Esophagus squamous epithelium (tissue), 5 donors: ENCODE measurements at places on chromosomes 6 and 20. TPM values are rescaled to one million over a fixed set of nuclear protein-coding genes. Genes with fewer than 3 reads are reported as not detected.
A peak's percentile ranks its signal among the peaks of the same experiment; 100 is the strongest.

DNA sequence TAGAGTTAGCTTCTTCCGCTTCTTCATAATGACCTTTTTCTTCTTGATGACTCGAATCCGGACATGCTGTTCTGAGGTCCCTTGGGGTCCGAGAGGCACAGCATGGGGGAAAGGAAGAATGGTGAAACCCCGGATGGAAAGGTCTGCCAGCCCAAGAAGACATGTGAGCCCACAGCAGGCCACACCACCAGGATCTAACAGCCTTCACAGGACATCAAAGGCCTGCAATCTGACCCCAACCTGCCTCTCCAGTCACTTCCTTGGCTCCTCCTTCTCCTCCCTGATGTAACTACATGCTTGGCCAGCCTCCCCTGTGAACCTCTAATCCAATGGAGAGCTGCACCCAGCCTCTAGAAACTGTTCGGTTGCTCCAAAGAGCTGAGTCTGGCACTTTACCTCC, 1.6 kb downstream of the CPXM1 start:
- peaks cover 13% of the 10 kb centered on the region for H3K4me1 ChIP-seq
- H3K4me3 ChIP-seq, result no peak overlapping the region
- no peak for DNase-seq
- H3K27me3 ChIP-seq, result no peaks in the 10 kb centered on the region
- H3K36me3 ChIP-seq, result no peaks in the 10 kb centered on the region
- no peak overlapping the region for H3K27ac ChIP-seq

DNA sequence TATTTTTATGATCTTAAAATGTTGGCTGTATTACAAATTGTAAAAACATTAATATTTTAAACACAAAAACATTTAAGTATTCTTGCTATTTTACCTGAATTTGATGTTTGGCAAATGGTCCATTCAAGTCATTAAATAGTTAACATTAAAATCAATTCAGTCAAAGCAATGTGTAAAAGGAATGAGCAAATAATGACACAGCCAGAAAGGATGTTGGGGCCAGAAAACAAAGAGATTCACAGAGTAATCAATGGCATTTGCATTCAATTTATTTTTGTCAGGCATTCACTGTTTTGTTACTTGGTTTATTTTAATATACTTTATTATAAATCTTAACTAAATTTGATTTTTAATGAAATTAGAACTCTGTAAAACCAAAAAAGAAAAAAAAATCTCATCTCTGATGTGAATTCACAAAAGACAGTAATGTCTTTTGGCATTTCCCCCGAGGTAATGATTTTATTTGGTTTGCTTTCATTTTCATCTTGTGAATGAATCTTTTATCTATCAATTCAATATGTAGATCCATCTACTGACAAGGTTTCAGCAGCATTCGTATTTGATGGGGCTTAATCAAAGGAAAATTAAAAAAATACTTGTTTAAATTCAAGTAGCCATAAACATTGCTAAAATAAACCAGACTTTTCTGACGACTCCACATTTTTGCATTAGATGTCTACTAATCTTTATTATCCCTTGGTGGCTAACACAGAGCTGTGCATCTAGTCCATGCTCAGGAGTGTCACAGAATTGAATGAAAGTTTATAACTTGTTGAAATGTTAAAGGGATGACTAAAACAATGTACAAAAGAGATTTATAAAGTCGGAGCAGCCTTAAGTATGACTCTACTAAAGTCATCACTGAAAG, 866.7 kb upstream of the GJE1 start:
- no peaks in the 10 kb centered on the region for H3K27me3 ChIP-seq
- no peaks in the 10 kb centered on the region for H3K36me3 ChIP-seq
- no peak overlapping the region for H3K27ac ChIP-seq
- no peak for DNase-seq

DNA sequence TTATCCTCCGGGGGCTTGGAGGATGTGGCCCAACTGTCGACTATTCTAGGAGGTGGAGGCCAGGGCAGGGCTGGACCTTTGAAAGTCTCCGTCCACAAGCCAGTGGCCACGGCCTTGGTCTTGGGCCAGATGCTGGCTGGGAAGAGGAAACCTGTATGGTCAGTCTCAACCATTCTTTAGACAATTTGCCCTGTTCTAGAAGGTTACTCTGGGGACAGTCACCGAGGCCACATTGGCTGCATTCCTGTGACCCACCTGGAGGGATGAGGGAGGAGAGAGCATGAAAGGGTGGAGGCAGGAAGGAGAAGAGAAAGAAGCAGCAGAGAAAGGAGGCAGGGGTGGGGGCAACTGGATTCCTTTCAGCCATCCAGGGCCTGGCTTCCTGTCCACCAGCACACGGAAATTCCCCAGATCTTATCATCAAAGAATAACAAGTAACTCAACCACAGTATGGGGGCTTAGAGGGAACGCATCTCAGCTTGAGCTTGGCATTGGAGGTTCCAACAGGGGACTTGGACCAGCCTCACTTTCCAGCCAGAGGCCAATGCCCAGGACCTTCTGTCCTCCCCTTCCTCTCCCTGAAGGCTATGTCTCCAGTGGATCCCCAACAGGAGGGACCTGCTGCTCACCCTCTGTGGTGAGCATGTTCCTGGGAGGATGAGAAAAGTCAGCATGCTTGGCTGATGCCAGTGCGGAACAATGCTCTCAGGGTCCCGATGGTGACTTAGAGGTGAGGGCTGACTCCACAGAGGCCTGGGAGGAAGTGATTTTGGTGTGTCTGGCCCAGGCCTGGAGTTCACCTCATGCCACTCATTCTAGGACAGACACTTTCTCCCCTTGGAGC, 30.4 kb downstream of the TGM2 start:
- no peaks in the 10 kb centered on the region for H3K36me3 ChIP-seq
- H3K4me1 ChIP-seq, result no peaks in the 10 kb centered on the region
- H3K4me3 ChIP-seq, result no peak overlapping the region
- DNase-seq, result no peak
- peak overlapping the region; percentile 73 for H3K27ac ChIP-seq

GRCh38 chr6:3186974-3187382, 29.6 kb upstream of the TUBB2A start:
- no peak overlapping the region for H3K4me3 ChIP-seq
- no peak overlapping the region for H3K27ac ChIP-seq
- no peaks in the 10 kb centered on the region for H3K4me1 ChIP-seq
- DNase-seq, result no peak
- no peaks in the 10 kb centered on the region for H3K27me3 ChIP-seq

DNA sequence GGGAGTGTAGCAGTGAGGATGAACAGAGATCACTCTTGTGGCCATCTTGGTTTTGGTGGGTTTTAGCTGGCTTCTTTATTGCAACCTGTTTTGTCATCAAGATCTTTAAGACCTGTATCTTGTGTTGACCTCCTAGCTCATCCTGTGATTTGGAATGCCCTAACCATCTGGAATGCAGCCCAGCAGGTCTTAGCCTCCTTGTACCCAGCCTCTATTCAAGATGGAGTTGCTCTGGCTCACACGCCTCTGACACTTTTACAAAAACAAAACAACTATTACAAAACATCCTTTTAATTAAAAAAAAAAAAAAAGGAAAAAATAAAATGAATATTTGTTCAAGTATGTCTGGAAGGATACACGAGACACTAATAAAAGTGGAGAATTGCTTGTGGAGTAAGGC, 62.4 kb downstream of the PHACTR2 start:
- no peaks in the 10 kb centered on the region for H3K36me3 ChIP-seq
- no peak overlapping the region for H3K4me3 ChIP-seq
- H3K4me1 ChIP-seq, result peaks cover 51% of the 10 kb centered on the region
- no peak overlapping the region for H3K27ac ChIP-seq
- no peaks in the 10 kb centered on the region for H3K27me3 ChIP-seq

- no peaks in the 10 kb centered on the region for H3K4me1 ChIP-seq
- H3K36me3 ChIP-seq, result no peaks in the 10 kb centered on the region
- H3K27me3 ChIP-seq, result no peaks in the 10 kb centered on the region
Observed at GRCh38 chr6:131488780-131489179, 84.2 kb upstream of the ARG1 start.

- H3K27ac ChIP-seq, result no peak overlapping the region
- H3K27me3 ChIP-seq, result no peaks in the 10 kb centered on the region
- no peak overlapping the region for H3K4me3 ChIP-seq
- no peak for DNase-seq
- H3K4me1 ChIP-seq, result no peaks in the 10 kb centered on the region
- H3K36me3 ChIP-seq, result no peaks in the 10 kb centered on the region
Observed at GRCh38 chr6:41477572-41477971, 68.6 kb upstream of the FOXP4 start.

GRCh38 chr6:156933201-156934068, 156.3 kb downstream of the ARID1B start:
- H3K4me3 ChIP-seq, result no peak overlapping the region
- H3K4me1 ChIP-seq, result no peaks in the 10 kb centered on the region
- no peak for DNase-seq

DNA sequence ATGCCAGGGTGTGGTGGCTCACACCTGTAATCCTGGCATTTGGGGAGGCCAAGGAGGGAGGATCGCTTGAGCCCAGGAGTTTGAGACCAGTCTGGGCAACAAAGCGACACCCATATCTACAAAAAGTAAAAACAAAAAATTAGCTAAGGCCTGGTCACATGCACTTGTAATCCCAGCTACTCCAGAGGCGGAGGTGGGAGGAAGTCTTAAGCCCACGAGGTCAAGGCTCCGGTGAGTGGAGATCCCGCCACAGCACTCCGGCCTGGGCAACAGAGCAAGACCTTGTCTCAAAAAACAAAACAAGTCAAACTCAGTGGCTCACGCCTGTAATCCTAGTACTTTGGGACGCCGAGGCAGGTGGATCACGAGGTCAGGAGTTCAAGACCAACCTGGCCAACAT, 35.6 kb downstream of the SRSF3 start:
- no peak overlapping the region for H3K27ac ChIP-seq
- H3K36me3 ChIP-seq, result no peaks in the 10 kb centered on the region
- H3K27me3 ChIP-seq, result no peaks in the 10 kb centered on the region
- H3K4me1 ChIP-seq, result peaks cover 10% of the 10 kb centered on the region
- no peak overlapping the region for H3K4me3 ChIP-seq

DNA sequence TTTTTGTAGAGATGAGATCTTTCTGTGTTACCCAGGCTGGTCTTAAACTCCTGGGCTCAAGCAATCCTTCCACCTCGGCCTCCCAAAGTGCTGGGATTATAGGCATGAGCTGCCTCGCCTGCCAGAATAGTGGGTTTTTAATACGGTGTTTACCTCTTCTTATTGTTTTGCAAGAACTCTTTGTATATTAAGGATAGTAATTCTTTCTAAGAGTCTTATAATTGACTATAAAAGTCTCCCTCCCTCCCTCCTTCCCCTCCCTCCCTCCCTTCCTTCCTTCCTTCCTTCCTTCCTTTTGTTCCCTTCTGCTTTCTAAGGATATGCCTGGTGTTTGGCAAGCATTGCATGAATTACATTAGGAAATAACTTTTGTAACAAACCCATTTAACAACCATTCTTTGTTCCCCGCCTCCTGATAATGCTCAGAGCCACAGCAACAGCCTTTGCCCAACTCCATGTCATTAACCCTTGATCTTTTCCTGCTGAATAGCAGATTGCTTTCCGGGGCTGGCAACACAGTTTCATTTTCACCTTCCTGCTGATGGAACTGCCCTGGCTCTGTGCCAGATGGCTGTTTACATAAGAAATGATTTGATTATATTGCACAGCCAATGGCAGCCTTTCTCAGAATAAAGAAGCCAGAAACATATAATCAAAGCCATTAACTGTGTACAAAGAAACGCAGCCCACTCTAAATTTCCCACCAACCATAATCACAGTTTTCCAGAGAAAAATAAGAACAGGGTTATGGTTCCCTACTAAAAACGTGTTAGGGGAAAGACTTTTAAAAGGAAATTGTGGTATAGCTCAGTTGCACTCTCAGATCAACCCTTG, 143.7 kb upstream of the PTPN1 start:
- DNase-seq, result no peak
- no peak overlapping the region for H3K27ac ChIP-seq
- no peak overlapping the region for H3K4me3 ChIP-seq

DNA sequence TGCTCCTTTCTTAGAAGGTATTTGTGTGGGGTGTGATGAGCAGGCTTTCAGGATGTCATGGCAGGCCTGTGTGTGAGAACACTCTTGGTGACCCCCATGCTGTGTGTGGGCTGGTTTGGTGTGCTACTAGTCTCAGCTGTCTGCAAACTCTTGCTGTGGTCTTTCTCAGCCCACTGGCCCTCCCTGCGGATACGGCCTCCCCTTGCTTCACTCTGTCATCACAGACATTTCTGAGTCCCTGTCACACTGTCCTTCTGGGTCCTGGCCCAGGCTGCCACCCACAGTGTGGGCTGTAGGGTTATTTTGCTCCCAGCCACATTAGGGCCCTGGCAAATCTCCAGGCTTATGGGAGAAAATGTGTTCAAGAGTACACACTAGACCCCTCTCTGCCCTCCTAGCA, 39.0 kb upstream of the ARMC2 start:
- DNase-seq, result no peak
- no peak overlapping the region for H3K4me3 ChIP-seq
- H3K27ac ChIP-seq, result no peak overlapping the region
- no peaks in the 10 kb centered on the region for H3K4me1 ChIP-seq
- H3K36me3 ChIP-seq, result no peaks in the 10 kb centered on the region

- DNase-seq, result no peak
- H3K27ac ChIP-seq, result no peak overlapping the region
- no peaks in the 10 kb centered on the region for H3K4me1 ChIP-seq
- H3K36me3 ChIP-seq, result no peaks in the 10 kb centered on the region
Observed at GRCh38 chr6:158314737-158315136, 2.5 kb downstream of the TULP4 start.

GRCh38 chr6:63649269-63649668, 13.7 kb downstream of the PHF3 start:
- H3K4me1 ChIP-seq, result no peaks in the 10 kb centered on the region
- H3K4me3 ChIP-seq, result no peak overlapping the region

- H3K36me3 ChIP-seq, result no peaks in the 10 kb centered on the region
- peak overlapping the region; percentile 52 for H3K4me3 ChIP-seq
- H3K27me3 ChIP-seq, result no peaks in the 10 kb centered on the region
Observed at GRCh38 chr20:64038224-64038564, 2.2 kb downstream of the C20orf204 start.

The DLK2 gene
- total RNA-seq, result 8.6 TPM

The ADAM33 gene
- 3.4 TPM for total RNA-seq

The SRMS gene
- not detected for total RNA-seq

The GNAS-AS1 gene
- total RNA-seq, result not detected

The MYT1 gene
- not detected for total RNA-seq
